Amygdala (tissue), 56 donors: ENCODE measurements at places on chromosomes 5 and 9.

DNA sequence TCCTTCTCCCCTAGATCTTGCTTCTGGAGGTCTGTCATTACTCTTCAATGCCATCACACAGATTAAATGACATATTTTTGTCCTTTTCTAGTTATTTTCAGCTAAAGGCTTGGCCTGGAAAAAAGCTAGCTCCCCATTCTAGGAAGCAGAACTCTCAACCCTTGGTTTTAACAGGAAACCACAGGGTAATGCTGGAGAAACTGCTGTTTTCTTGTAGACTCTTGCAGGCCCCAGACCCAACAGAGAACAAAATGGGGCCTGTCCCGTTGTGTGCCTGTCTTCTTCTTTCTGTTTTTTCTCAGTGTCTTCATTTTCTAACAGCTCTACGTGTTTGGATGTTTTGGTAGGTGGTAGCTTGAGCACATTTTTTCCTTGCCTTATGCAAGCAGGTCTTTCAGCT is 21.5 kb downstream of the DCANP1 start:
- DNase-seq = no peak

GRCh38 chr9:21611891-21612290 is 129.8 kb upstream of the IFNE start:
- no peak for DNase-seq

DNA sequence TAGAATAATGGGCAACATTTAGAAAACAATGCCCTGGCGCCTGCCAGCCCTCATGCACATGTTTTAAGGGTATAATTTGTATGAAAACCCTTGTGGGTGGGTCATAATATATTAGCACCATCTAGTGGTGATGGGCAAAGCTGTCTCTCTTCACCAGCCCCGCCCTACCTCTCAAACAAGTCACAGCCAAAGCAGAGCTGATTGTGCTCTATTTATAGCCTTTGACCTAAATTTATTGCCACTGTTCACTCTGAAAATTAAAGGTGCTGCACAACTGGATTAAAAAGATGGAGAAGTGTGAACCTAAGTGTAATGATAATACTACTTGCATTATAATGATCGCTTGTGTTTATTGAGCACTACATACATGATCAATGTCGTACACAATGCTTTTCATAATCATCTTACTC is 131.9 kb upstream of the ANKH start:
- peak; percentile 23 for DNase-seq

DNA sequence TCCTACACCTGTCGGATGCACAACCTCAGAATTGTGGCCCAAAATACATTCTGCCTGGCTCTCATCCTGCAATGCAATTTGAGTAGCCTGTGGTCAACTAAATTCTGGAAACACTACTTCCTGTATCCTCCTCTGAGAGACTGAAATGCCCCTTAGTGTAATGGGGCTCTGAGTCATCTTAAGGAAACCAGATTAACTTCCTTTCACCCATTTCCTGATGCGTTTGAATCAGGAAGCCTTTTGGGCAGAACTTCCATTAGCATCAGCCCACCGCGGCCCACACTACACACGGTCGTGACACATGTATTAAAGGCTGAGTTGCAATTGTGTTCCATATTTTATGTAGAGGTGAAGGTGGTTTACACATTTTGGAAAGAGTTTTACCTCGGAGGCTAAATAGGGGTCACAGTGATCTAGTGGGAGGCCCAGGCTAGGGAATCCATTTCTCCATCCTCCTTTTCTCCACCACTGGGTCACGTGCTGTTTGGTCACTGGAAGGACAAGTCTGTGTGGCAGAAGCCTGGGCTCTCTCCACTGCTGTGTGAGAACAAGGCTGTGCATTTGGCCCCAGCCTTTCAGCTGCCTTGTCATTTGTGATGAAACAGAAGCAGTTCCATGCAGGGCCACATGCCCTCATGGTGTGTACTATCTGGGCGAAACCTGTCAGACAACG is 55.9 kb downstream of the DAP start:
- DNase-seq = no peak

GRCh38 chr5:126869005-126869451 is 92.1 kb downstream of the LMNB1 start:
- no peak for DNase-seq

DNA sequence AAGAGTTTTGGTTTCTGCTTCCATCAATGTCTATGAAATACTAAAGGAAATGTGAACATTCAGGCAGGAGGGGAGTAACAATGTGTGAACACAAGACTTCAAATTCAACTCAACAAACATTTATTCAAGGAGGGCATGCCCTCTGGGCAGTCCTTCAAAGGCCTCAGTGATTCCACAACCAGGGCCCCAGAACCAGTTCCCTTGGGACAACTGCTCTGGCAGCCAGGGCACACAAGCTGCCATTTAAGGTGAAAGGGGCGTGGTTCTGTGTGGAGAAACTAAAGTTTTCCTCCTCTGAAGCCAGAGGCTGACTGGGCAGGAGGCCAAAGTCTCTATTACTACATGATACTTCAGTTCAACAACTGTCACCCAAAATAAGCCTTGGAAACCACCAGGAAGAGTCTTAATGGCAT is 3.2 kb downstream of the RBM18 start:
- no peak for DNase-seq
